ENCODE measurements at places on chromosomes 7 and 10.
A peak's percentile ranks its signal among the peaks of the same experiment; 100 is the strongest.

GRCh38 chr10:129614341-129614740 is 147.3 kb downstream of the MGMT start:
- no peak for DNase-seq

DNA sequence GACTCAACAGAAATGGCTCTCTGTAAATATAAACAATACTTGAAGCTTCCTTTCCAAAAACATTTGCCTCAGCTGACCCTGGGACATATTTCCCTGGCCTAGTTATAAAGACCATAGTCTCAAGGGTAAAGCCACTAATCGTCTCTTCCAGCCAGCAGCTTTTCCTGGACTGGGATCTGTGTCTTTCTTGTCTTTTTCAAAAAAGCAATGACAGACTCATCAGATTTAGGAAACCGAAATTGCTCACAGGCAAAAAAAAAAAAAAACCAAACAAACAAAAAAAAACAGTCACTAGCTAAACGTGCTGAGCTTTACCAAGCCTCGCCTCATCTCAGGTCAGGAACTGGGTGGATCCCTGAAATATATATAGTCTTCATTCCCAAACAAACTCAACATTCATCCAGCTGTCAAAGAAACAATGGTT is 23.5 kb downstream of the STN1 start:
- DNase-seq, result no peak

DNA sequence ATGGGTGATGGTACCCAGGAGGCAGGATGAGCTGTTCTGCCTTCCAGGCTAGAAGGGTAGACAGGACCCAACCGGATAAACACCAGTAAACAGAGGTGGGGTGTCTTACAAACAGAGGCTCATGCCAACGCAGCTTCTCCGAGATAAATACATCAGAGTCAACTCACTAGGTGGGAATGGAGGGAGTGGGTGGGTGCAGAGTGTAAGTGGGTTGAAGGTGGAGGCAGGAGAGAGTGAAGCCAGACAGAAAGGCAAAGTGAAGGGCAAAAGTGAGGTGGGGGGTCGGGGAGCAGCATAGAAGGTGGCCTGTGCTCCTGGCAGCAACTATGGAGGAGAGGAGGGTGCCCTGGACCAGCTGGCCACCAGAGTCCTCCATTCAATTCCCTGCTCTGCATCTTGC is 40.4 kb upstream of the COL13A1 start:
- no peak for DNase-seq

DNA sequence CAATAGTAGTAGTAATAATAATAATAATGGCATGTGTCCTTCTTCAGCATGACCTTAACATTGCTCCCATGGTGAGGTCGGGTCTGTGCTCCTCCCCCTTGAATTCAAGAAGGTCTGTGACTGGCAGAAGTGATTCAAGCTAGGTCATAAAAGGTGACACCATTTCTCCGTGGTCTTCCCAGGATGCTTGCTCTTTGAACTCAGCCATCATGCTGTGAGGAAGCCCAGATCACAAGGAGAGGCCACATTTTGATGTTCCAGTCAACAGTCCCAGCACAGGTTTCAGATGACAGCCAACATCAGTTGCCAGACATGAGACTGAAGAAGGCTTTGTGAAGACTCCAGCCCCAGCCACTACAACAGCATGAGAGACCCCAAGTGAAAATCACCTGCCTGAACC is 83.9 kb downstream of the SEPTIN14 start:
- DNase-seq, result no peak

- no peak for DNase-seq
Observed at GRCh38 chr10:103580011-103580410, 86.5 kb downstream of the NEURL1 start.

GRCh38 chr10:113425541-113425951 is 127.3 kb upstream of the HABP2 start:
- DNase-seq, result no peak

GRCh38 chr10:67086327-67087134 is 160.7 kb downstream of the LRRTM3 start:
- no peak for DNase-seq

GRCh38 chr10:77500754-77501151 is 136.9 kb downstream of the KCNMA1 start:
- no peak for DNase-seq

DNA sequence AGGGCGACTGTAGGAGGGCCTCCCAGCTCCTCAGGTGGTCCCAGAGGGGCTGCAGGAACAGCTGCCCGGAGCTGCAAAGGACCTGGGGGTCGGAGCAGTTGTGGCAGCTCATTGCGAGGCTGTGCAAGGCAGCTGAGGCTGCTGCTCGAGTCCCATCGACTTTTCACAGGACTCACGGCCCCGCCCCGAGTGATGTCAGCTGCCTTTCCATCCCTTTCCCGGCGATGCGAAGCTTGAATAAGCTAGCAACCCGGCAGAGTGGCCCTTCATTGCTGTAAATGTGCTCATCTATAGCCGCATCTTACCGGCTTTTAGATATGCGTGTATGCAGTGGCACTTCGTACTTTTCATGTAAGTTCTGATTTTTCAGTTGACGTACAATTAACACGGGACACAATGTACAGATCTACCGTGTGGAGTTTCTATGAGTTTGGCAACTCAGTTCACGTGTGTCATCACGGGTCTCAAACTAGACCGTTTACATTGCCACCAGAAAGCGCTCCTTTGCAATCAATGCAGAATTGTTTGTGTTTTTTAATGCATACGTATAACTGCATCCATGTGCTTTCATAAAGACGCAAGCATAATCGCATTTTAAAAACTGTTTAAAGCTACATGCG is at the start of gene CH25H:
TSS of gene CH25H (minus strand) at position 137 of the 620 bp plus-strand sequence. CDS start at position 112, 25 bp downstream.
- DNase-seq, result peak; percentile 36

DNA sequence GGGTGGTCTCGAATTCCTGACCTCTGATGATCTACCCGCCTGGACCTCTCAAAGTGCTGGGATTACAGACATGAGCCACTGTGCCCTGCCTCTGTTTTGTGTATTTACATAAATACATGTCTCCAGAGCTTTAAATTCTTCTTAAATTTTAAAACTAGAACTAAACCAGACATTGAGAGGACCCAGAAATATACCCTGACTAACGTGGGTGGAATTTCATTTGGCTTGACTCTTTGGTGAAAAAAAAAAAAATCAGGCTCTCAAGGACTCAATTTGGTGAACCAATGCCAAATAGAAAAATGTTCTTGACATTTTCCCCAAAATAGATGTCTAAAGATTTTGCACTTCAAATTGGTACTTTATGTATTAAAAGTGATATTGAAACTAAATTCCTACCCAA is 16.6 kb upstream of the FAS start:
- DNase-seq, result no peak

- DNase-seq, result no peak
Observed at GRCh38 chr10:32960022-32960421, 2.0 kb upstream of the ITGB1 start.

DNA sequence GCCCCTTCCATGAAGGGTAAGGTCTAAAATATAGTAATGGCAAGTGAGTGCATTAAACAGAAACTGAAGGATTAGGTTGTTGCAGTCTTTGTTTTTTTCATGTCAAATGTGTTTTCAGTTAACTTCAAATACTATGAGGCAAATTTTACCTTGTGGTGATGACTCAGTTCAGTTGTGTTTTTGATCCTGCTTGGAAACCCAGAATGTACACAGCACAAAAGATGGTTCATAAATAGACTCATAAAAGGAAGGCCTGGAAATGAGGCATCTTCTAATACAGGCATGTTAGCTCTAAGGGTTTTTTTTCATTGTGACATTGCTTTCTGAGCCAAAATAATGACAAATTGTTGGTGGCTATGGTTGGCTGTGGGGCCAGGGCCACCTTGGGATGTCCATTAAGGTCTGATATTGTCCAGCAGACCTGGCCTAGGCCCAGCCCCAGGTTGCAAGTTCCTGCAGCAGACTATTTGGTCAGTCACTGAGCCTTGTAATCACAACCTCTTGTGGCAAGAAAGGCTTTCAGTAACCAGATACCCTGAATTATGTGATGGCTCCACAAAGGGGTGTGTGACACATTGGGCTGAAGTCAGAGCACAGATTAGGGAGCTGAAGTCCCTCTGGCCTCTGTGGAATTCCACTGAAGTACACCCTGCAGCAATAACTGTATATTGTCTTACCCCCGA is 69.0 kb upstream of the SAMD8 start:
- DNase-seq, result no peak

DNA sequence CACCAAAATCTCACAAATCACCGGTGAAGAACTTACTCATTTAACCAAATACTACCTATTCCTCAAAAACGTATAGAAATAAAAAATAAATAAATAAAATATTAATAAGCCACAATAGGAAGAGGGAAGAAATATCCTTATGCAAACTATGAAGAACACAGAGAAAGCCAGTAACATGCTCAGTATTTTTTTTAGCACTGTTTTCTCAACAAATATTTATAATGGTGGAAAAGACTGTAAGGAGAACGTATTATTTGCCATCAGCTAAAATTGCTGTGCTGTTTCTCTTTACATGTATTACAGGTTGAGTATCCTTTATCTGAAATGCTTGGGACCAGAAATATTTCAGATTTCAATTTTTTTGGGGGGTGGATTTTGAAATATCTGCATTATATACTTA is 21.0 kb downstream of the KIAA1217 start:
- no peak for DNase-seq

DNA sequence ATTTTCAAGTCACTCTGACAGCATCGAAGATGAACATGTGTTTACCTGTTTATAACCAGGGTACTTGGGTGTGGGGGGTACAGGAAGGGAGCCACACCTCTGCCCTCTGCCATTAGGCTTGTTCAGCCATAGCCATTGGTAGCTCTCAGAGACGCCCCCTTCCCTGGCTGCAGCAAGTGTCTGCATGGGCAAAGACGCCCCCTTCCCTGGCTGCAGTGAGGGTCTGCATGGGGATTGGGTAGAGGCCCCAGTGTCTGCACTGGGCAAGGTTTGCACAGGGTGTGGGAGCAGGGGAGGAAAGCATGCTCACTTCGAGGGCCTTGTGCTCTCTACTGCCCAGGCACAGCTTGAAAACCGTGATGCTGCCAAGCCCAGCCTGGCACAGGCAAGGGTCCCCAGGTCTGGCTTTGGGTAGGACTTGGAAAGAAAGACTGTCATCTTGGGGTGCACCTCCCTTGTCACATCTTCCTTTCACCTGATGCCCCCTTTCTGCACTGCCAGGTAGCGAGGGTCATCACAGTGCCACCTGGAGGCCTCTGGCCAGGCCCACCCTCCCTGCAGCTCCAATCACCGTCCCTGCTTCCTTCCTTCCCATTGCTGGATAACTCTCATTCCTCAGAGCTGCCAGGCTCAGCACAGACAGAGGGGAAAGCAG is 3.7 kb downstream of the TMEM225B start:
- no peak for DNase-seq

DNA sequence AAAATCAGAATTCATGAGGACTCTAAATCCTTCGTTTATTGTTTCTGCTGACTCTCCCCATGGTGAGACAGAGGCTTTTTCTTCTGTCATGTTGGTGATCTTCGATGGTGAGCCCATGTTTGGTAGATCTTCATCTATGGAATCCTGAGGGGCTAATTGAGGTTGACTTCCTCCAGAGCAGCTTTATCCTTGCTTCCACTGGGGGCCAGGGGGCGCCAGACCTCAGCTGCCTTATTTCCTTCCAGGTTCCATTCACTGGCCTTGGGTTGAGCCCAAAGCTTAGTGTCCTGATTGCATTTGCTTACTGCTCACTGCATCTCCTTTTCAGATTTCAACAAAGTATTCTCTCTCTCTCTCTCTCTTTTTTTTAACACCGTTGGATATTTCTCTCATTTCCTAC is 80.7 kb downstream of the GCC1 start:
- DNase-seq, result peak; percentile 12

- DNase-seq, result no peak
Observed at GRCh38 chr7:34107276-34107675, 201.9 kb downstream of the BMPER start.

GRCh38 chr7:145339319-145339718 is 503.5 kb upstream of the TPK1 start:
- DNase-seq, result no peak

- no peak for DNase-seq
Observed at GRCh38 chr10:103595933-103596726, 102.6 kb downstream of the NEURL1 start.

- DNase-seq, result no peak
Observed at GRCh38 chr10:73444457-73444856, 11.1 kb upstream of the MSS51 start.

DNA sequence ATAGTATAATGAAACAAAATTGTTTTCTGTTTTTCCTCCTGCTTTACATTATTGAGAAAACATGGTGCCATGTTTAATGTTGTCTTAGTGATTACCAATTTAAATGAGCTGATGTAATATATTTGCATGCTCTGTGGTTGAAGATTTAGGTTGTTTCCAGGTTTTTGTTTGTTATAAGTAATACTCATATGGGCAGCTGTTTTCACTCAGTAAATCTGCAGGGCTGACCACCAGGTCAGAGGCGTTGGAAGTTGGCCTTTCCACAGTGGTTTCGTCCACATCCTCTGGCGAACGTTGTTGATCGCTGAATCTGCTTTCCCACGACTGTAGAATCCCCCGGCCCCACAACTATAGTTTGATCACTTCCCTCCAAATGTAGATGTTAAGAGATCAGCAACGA is 21.6 kb upstream of the PURB start:
- no peak for DNase-seq

GRCh38 chr10:5684971-5685763 is 529 bp downstream of the TASOR2 start:
- DNase-seq, result peak; percentile 49

DNA sequence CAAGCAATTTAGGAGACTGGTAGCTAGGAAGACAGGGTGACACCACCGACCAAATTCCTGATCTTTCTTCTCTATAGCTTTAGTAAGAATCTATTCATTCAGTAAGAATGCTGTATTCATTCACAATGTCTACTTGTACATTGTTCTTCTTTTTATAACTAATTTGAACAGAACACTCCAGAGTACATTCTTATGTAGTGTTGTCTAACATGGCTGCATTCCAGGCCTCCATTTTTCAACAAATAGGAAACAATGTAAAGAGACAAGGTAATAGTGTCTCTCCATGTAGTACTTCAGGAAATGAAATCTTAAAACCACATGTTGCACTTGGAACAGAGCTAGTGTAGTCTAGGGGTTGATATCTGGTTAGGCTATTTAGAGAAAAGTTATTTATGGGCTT is 1.8 kb downstream of the VCL start:
- no peak for DNase-seq

DNA sequence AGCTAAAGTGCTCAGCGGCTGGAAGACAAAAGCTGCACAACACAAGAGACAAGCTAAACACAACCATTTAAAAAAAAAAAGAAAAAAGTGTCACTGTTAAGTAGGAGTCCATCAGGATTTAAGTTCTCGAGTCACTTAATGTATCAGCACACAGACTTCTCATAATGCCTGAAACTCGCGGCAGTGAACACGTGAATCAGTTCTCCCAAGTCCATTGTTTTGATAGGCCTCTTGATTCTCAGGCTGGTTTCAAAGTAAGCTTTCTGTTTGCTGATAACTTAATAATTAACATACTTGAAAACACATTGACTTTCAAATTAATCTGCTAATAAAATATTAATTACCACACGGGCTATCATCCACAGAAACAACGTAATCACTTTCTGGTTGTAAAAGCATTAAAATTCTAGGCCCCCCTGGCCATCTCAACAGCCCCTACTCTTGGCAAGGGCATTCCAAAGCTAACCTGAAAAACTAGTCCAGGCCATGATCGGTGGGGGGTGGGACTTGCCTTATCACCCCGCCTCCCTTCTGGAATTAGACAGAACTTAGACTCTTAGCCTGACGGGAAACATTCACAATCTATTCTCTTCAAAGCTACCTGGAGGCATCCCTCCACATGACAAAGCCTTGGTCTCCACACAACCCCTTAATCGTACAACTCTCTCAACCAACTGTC is 129.0 kb downstream of the DIP2C start:
- no peak for DNase-seq

- DNase-seq, result no peak
Observed at GRCh38 chr7:158836692-158837091, 7.4 kb upstream of the ESYT2 start.

Measured in activated T-cell treated with anti-CD3 and anti-CD28 coated beads for 4 hours (primary cell).